ENCODE measurements at places on chromosomes 11 and 22.

DNA sequence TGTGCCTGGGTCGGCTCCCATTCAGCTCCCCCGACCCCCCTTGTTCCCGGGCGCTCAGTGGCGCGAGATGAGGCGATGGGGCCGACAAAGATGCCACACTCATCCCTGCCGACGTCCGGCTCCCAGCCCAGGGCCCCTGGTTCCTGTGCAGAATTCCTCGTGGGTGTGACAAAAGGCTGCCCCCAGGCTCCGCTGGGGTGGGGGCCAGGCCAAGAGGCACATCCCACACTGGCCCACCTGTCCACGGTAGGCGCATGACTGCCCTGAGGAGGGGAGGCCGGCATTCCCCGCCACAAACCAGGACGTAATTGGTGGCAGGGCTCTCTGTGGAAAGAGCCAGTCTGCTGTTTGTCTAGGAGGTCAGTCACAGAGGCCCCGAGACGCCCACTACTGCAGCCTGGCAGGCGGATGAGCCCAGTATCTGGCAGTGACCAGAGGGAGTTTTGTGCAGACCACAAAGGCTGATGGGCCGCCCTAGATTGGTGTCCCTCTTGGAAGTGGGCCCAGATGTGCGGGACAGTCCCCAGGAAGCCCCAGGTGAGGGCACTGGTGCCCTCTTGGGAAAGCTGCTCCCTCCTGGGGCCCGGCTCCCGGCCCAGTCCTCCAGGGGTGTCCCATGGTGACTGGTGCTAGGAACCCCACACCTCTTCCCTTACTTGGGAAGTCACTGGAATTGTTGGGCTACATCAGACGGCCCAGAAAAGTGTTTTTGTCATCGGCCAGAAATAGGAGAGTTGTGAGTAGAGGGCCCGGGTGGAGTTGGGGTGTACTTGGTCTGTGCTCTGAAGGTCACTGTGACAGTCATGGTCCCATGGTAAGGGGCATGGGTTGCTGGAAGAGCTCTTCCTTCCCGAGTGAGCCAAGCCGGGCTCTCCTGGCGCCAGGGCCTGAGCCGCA, 5.8 kb downstream of the CCND1 start:
- no peak for DNase-seq

DNA sequence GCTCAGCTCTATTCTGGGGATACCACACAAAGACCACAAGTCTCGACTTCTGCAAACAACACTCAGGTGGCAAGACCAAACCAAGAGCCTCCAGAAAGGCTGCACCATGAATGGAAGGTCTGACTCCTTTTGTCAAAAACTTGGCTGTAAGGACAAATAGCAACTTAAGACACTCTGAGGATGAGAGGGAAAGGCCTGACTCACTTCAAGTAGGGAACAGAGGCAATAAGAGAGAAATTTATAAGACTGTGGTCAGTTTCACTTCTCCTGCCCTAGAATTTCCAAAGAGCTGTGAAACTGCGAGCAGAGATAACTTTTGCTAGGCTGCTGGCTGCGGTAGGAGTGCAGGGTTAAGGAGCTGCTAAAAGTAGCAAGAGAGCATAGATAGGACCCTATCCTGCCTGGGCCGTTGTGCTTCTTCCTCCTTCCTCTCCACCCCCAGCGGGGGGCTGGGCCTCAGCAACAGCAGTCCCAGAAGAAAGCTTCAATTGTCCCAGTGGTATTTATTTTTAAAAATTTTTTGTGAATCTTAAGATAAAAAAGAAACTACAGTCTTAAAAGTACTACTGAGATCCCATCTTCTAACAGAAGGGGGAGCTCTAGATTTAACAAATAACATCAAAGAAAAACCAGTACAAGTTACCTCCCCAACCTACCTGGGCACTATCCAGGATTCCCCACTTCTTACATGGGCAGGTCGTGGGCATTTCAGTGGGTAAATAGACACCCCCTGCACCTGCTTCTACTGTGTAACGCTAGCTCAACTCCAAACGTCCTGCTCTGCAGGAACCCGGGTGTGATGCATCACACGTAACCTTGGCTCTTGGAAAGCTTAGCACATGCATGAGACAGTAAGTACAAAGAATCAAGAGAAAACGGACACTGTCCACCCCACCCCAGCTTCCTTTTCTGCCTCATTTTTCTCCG, 66.4 kb downstream of the SGSM3 start:
- no peak for DNase-seq

DNA sequence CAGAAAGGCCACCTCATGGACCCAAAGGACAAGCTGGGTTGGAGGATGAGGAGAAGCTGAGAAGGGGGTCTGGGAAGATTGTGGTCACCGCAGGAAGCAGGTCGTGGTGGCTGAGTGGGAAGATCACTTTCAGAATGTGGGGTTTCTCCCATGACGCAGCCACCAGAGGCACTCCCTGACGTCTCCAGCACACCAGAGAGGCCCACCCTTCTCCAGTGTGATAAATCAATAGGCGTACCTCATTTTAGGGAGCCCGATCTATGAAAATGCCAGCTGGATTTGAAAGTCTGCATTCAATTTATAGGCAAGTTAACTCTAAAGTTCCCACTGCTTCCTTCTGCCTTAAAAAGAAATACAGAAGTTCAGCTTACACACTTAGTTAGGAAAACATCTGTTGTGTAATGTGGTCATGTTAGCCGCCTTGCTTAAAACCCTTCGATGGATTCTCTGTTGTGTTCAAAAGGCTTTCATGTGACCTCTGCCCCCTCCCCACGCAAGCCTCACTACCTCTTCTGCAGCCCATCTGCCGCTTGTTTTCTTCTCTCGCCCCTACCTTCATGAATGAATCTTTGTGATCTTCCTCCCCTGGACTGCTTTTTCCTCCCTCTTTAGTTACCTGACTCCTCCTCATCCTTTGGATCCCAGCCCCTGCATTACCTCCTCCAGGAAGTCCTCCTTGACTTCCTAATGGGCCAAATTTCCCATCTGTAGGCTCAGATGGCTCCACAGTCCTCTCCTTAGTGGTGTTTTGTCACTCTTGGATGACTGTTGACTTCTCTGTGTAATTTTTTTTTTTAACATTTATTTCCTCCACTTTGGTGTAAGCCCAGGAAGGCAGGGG, 10.7 kb downstream of the TSPAN18 start:
- DNase-seq = no peak

GRCh38 chr22:40202225-40202944, 24.7 kb downstream of the TNRC6B start:
- no peak for DNase-seq

DNA sequence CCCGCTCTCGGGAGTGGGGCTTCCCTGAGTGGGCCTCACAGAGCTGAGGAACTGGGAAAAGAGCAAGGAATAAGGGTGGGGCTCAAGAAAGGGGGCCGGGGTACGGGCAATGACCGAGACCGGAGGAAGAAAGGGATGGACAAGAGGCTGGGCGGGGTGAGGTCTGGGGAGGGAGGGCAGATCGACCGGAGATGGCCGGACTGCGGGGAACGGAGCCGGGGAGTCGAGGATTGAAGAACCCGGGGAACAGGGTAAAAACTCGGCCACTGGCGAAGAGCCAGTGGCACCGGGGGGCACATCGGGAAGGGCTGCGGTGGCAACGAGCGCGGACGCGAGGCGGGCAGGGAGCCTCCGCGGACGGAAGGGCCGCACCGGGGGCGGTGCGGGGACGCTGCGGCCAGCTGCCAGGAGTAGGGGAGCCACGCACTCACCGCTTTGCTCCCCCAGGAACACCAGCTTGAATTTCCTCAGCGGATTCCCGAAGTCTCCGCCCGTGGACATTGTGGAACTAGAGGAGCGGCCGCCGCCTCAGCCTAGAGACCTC, 667 bp downstream of the RAB6A start:
- DNase-seq = no peak

Measured in GOT3 (cell line).